ENCODE measurements at places on chromosomes 2 and 18.

GRCh38 chr2:195003881-195004471 is 653.0 kb upstream of the SLC39A10 start:
- no peak for DNase-seq

GRCh38 chr2:145688156-145688555 is 1168.2 kb upstream of the ZEB2 start:
- no peak for DNase-seq

DNA sequence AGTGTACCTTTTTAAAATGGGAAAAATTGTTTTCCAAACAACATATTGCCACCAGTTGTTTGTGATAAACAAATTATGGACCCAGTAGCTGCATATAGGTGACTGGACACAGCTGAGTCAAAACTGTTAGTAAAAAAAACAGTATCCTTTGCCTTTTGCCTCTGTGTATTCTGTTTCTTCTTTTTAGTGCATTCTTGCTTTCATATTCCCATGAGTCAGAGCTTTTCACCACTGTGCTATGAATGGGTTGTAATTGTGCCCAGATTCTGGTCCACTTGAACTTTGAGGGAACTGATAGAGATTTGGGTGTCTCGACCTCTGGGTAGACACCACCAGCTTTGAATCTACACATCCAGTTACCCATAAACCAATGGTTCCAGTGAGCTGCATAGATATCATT is 1441.9 kb upstream of the ZEB2 start:
- no peak for DNase-seq

DNA sequence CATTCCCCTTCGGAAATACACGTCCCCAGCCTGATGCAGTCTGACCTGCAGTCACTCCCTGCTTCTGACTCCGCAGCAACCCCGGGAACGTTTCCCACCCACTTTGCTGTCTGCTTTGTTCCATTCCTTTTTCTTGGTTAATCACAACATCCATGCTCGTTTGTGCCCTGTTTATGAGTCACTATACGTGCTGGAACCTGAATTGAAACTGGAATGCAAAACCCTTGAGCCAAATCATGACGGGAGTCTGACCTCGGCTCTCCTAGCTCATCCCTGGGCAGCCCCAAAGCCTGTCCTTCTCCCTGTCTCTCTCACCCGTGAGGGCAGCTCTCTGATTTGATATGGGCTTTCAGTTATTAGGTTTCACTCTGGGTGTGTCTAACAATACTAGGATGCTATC is 57.1 kb upstream of the RNF152 start:
- no peak for DNase-seq

- no peak for DNase-seq
Measured at GRCh38 chr2:234863043-234863934, 88.5 kb upstream of the SH3BP4 start.

DNA sequence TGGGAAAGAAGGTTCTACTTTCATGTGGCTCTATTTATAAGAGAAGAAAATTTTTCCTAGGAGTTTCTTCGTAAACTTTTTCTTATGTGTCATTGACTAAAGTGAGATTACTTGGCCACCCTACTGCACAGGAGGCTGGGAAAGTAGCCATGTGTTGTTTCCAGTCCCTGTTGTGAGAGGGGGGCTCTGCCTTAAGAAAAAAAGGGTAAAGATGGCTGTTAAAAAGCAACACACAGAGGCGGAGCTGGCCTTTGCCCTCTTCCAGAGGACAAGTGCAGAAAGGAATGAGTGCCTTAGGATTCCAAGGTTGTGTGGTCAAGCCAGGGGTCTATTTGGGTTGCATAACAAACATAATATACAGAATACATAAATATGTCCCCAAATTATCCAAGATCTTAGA is 230.0 kb upstream of the CXCR4 start:
- no peak for DNase-seq

GRCh38 chr18:10061566-10062140 is 147.8 kb downstream of the VAPA start:
- DNase-seq: no peak

DNA sequence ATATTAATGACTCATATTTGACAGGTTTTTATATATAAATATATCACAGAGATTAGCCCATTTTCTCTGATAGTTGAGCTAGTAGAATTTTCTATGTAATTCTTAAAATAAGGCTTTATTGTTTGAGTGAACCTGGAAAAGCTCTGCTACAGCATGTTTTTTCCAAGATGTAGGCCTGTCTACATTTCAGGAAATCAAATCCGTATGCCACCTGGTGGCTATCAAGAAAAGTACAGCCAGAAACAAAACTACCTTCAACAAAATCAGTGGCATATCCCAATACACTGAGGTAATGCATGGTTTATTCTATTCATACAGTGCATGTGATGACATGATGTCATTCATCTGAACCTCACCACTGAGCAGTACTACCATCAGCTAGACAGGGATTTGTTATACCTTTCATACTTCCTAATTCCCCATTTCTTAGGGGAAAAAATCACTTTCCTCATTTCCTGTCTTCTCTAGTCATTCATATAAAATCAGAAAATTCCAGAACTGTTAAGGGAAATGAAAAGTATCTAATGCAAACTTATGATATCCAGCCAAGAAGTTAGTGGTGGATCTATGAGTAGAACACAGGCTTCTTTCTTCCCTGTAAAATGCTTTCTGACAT is 310.4 kb upstream of the SYT4 start:
- DNase-seq: no peak

Measured in NCI-H187 treated with DMSO at 0.1 percent for 48 hours (cell line).